ENCODE measurements at places on chromosomes 12 and 14.

DNA sequence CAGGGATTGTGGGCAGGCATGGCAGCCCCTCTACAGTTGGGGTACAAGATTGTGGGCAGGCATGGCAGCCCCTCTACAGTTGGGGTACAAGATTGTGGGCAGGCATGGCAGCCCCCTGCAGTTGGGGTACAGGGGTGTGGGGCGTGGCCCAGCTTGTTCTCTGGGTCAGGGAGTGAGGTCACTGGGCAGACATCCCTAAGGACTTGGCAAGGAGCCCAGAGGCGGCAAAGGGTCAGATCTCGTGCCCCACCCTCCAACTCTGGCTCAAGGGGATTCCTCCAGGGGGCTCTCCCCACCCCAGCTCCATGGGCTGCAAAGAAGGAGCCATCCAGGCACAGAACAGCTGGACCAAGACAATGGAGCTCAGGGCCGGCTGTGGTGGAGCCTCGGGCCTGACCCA is 25.8 kb upstream of the NUDT14 start:
- no peak for DNase-seq

- no peak for DNase-seq
These were observed 225.7 kb downstream of the KCNC2 start for GRCh38 chr12:74983917-74984316.

GRCh38 chr14:55693904-55694303 is 113.9 kb downstream of the KTN1 start:
- no peak for DNase-seq

DNA sequence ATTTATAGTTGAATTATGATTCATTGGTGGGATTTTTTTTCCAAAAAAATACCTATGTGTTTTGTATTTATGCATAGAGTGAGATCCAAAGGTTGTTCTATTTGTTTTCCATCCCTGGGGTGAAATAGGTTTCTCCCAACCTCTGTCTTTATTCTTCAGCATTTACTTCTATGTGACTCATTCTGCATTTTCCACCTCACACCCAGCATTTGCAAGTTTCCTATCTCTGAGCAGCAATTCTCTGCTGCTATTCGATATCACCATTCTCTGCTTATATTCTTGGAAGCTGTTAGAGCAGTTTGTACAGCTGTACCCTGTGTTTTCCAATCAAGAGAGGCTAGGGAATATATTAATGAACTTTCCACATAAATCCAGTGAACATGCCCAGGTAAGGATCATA is 538.9 kb downstream of the SNAPC1 start:
- DNase-seq, result no peak

GRCh38 chr12:64273527-64274403 is 51.7 kb upstream of the KICS2 start:
- DNase-seq, result peak; percentile 10
